ENCODE measurements at places on chromosomes 2 and 18.

- DNase-seq = no peak
Measured at GRCh38 chr2:69208023-69208595, 178.9 kb downstream of the GFPT1 start.

GRCh38 chr2:239457586-239458445, 57.0 kb upstream of the HDAC4 start:
- DNase-seq = no peak

GRCh38 chr2:191617575-191617974, 60.4 kb upstream of the NABP1 start:
- DNase-seq = no peak

DNA sequence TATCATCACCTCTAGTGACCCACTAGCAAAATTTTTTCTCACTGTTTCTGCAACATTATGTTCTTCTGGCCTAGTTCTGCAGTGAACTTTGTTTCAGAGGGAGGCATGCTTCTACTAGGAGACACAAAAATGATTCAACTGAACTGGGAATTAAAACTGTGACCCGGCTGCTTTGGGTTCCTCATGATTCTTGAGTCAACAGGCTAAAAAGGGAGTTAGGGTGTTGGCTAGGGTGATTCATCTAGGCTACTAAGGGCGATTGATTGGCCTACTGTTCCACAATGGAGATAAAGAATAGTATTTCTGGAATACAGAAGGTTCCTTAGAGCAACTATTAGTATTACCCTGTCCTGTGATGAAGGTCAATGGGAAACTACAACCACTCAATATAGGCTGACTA, 179.5 kb downstream of the PPP1R1C start:
- no peak for DNase-seq

- DNase-seq = no peak
Measured at GRCh38 chr2:6072276-6072675, 380.1 kb downstream of the SOX11 start.

- DNase-seq = no peak
Measured at GRCh38 chr18:63579616-63580015, 7.5 kb upstream of the SERPINB13 start.

DNA sequence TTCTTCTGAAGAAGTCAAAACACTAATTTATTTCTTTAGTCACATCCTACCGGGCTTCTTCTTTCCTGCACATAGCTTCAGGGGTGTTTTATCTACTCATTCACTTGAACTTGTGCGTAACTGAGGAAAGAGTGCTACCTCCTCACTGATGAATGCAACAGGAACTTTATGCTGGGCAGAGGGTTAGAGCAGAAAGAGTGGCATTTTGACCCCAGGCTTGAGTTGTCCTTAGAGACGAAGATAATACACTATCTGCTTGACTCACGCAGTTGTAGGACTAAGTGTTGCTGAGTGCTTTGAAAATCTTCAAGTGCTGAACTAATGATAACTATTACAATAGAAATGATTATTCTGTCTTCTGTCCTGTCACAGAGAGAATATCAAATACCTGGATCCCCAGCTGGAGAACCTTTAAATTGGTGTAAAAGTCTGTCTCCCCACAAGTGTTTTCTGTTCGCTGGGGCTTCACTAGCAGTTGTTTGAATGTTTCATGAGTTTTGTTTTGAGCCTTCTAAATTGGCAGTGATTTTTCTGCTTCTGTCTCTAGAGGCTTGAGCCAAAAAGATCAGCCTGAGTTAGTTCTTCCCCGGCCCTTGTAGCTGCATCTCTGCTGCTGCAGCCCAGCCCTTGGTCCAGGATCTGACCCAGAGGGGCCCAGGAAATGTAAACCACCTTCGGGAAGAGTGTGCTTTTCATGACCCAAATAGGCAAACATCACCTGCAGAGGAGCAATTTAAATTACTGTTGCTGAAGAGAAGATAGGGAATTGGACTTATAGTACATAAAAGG, 86.3 kb upstream of the LGALSL start:
- DNase-seq = no peak

GRCh38 chr18:59876310-59876626, 23.5 kb upstream of the PMAIP1 start:
- DNase-seq = no peak

DNA sequence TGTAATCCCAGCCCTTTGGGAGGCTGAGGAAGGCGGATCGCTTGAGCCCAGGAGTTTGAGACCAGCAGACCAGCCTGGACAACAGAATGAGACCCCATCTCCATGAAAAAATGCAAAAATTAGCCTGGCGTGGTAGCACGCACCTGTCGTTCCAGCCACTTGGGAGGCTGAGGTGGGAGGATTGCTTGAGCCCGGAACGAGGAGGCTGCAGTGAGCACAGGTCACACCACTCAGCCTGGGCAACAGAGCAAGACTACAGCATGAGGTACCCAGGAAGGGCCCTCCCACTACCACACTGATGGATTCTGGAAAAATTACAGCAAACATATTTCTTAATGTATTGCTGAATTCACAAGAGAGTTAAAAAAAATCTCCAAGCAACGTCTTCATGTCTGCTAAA, 56.3 kb upstream of the HPCAL1 start:
- DNase-seq = no peak

- DNase-seq = no peak
Measured at GRCh38 chr2:217064234-217065011, 204.6 kb upstream of the TNP1 start.

Data from hippocampal formation (tissue), 2 donors.